ENCODE measurements at places on chromosomes 2 and 18. TPM values are rescaled to one million over a fixed set of nuclear protein-coding genes. Genes with fewer than 3 reads are reported as not detected.

The GATA6 gene
- 2.0 TPM for polyA plus RNA-seq

The COL4A4 gene
- polyA plus RNA-seq: 1.6 TPM

- no peak for DNase-seq
- H3K36me3 ChIP-seq: peaks cover 9% of the 10 kb centered on the region
- H3K4me1 ChIP-seq: no peaks in the 10 kb centered on the region
Observed at GRCh38 chr2:190255676-190256075, 64.0 kb downstream of the HIBCH start.

The LINC00305 gene
- polyA plus RNA-seq: 0.05 TPM

The CTAGE1 gene
- not detected for polyA plus RNA-seq

The NPHP1 gene
- 5.2 TPM for polyA plus RNA-seq

The DPP4 gene
- polyA plus RNA-seq: 4.2 TPM

GRCh38 chr2:143357966-143358365, 228.7 kb downstream of the ARHGAP15 start:
- H3K4me3 ChIP-seq: no peak overlapping the region
- H3K27me3 ChIP-seq: no peaks in the 10 kb centered on the region
- peaks cover under 1% of the 10 kb centered on the region for H3K36me3 ChIP-seq
- no peak for DNase-seq

Data from thymus (tissue), 14 donors.